C1 segment of cervical spinal cord (tissue), 14 donors: ENCODE measurements at places on chromosomes 2 and 18.

GRCh38 chr2:30747206-30747605 lies 60.0 kb downstream of the CAPN13 start:
- no peak for DNase-seq

DNA sequence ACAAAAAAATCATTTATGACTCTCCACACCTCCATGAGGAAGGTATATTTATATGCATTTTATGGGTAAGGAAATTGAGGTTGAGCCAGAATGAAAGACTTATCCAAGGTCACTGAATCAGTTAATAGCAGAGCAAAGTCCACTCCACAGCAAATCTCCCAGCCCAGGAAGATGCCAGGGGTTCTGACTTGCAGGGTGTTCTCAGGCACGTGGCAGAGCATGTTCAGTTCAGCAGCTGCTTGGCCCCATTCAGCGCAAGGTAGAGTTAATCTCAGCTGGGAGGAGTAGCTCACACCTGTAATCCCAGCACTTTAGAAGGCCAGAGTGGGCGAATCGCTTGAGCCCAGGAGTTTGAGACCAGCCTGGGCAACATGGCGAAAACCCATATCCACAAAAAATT lies 17.8 kb upstream of the DGKD start:
- DNase-seq = no peak

- DNase-seq = no peak
These were observed 333.7 kb downstream of the CYP26B1 start for GRCh38 chr2:71813807-71814470.

DNA sequence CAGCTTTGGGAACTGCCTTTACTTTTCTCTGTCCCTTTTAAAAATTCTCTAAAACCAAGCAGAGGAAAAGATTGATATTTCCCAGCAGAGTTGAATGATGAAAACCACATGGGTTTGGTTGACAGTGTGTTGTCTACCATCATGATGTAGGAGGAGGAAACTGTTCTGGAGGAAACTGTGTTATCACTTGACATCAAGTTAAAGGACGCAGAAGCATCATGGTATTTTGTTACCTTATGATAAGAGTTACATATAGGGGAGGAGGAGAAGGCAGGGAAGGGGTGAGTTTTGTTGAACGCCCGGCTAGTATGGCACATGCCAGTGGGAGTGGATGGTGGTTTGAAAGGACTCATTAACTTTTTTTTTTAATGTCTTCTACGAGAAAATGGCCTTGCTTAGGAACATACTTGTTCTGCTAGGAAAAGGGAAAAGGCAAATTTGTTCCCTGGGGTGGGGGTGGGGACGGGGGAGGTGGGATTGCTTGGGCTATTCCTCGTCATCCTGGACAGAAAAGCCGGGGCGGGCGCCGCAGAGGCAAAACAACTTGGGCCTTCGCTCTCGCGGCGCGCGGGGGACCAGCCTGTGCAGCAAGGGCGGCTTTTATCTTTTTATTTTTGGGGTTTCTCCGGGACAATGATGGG lies 766 bp downstream of the TMEM17 start:
- DNase-seq = no peak

DNA sequence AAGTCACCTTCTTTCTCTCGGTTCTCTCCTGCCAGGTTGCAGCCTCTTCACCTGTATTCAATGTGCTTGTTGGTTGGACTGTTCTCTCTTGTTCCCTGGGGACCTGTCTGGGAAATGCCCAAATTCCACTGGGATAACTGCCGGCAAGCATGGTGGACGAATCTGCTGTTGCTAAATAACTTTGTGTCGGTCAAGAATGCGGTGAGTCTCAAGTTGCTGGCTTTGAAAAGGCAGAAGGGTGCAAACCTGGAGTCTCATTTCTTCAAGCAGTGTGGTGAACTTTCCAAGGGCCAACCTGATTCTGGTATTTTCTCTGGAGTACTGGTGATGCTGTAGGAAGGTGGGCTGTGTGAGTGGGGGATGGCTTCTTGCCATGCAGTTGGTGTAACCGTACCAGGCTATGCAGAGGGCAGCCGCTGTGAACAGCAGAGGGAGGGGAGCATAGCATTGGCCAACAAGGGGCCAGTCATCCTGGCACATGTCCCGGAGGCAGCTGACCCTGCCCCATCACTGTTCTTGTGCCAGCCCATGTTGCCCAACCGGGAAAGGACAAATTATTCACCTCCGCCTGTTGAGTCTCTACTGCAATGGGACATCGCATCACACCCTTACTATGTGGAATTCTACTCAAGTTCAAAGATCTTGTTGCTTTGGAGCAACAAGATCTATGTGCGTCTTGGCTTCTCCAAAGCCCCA lies 88.1 kb upstream of the SEC11C start:
- peak; percentile 75 for DNase-seq
